Neural crest cell (in vitro differentiated cells): ENCODE measurements at places on chromosomes 1 and 21. TPM values are rescaled to one million over a fixed set of nuclear protein-coding genes. Genes with fewer than 3 reads are reported as not detected.

CNR2 gene
- total RNA-seq = not detected in 2 replicates

RCAN3 gene
- 2.2 and 2.4 TPM in 2 replicates for total RNA-seq

KIAA0040 gene
- 0.14 and 0.42 TPM in 2 replicates for total RNA-seq

TIMM17A gene
- 59.6 and 63.9 TPM in 2 replicates for total RNA-seq

C2CD4D gene
- total RNA-seq = 0.39 and 0.40 TPM in 2 replicates

DNA sequence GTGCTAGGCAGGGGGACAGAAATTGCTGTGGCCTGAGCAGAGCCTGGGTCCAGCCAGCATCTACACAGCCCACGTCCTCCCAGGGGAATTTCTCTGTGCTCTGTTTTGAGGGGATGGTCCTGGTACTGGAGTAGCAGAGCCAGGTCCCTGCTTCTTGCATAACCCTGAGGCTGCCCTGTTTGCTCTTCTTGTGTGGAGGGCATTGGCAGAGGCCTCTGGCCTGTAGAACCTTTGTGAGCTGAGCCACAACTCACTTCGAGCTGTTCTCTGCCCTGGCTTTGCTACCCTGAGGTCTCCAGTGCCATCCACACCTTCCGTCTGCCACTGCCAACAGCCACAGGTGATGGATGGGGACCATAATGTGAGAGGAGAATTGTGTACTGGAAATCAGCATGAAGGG, 101.9 kb downstream of the KCNJ15 start:
- DNase-seq = no peak

DNA sequence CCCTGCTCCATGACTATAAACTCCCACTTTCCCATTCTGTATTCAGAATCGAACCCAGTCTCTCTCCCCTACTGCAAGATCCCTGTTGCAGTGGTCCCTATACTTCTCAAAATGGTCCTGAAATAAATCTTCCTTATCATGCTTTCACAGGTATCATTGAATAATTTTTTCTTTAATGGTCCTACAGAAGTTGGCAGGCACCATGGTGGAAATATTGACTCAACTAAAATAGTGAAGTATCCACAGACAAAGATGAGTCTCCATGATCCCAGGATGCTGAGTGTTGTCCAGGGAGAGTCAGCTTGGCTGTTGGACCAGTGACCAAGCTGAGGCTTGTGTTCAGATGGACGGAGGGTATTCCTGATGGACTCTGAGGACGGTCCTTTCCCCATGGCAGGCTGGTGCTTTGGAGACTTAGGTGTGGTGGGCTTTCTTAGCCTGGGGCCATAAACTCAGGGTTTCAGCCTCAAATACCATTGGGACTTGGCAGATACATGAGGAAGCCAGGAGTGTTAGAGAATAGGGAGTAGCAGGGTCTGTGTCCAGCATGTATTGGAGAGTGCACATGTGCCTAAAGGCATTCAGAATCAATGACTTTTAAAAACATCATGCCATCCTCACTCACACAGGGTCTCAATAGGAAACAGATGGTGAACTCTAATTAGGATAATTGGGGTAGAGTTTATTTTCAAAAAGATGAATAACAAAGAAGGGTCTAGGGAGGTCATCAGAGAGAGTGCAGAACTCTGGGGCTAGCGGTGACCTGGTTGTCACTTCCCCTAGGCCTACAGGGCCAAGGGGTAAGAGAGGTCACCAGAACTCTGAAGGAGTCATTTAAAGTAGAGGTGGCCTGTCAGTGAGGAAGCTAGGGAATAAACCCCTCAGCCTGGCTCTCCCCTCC, 19.8 kb downstream of the TINAGL1 start:
- DNase-seq = no peak

- DNase-seq = no peak
Observed at GRCh38 chr1:195939844-195940243, 668.4 kb downstream of the KCNT2 start.

GRCh38 chr1:20462397-20462796, 23.6 kb downstream of the CAMK2N1 start:
- no peak for DNase-seq

DNA sequence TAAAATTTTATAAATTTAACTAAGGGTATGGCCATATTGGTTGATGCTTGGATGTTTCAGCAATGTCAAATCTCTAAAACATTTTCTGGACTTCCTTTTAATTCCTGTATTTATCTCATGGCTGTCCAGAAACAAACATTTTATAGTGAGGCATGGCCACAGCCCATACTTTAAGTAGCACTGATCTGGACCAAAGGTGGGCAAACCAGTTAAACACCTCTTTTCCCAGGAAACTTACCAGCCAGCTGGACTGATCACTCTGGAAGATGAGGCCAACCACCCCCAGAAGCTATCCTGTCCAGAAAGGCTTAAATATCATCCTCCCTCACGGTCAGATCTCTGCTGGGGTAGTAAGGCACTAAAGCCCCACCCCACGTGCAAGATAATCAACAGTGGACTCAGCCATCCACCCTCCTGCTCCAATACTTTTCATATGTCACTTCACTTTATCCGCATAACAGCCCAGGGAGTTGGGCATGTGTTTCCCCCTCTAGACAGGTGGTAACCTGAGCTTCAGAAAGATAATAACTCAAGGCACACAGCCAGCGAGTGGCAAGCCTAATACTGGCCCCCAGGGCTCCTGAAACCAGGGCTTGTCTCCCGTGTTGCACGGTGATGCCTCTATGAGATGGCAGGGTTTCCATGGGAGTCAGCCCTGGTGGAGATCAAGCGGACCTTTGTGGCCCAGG, 120.5 kb upstream of the NGF start:
- DNase-seq = no peak
